Activated naive CD4-positive, alpha-beta T cell treated with anti-CD3 and anti-CD28 coated beads, Interleukin-2, amount 50 U/mL, for 72 hours (primary cell): ENCODE measurements at places on chromosomes 6 and 20. TPM values are rescaled to one million over a fixed set of nuclear protein-coding genes. Genes with fewer than 3 reads are reported as not detected.

Gene MEI4
- total RNA-seq: not detected

Gene PPP1R3G
- total RNA-seq: 0.07 TPM

Gene BPIFB4
- total RNA-seq: not detected

Gene PTGIS
- total RNA-seq: 0.60 TPM

Gene MAPK13
- total RNA-seq: 33.6 TPM

Gene PRR18
- total RNA-seq: 0.14 TPM

Gene GPR63
- total RNA-seq: 0.41 TPM

Gene OLIG3
- total RNA-seq: 0.35 TPM

Gene GLP1R
- total RNA-seq: 0.33 TPM

Gene SLC2A10
- not detected for total RNA-seq

Gene STMND1
- not detected for total RNA-seq

Gene CCM2L
- total RNA-seq: not detected

Gene VSTM2L
- total RNA-seq: 0.33 TPM

Gene TPD52L2
- 62.1 TPM for total RNA-seq

Gene CDSN
- not detected for total RNA-seq

Gene MED20
- total RNA-seq: 24.2 TPM

Gene PEX3
- 8.3 TPM for total RNA-seq

Gene FGD2
- 1.3 TPM for total RNA-seq

Gene PHACTR2
- total RNA-seq: 23.9 TPM

Gene CLVS2
- total RNA-seq: not detected

Gene KDM1B
- total RNA-seq: 10.0 TPM

Gene TMEM74B
- not detected for total RNA-seq

Gene RAB44
- 0.07 TPM for total RNA-seq

Gene CTAGE9
- total RNA-seq: not detected

Gene EDN1
- 0.27 TPM for total RNA-seq

Gene TPBG
- 0.10 TPM for total RNA-seq

Gene ETV7
- total RNA-seq: 2.0 TPM

Gene AIF1
- total RNA-seq: 43.9 TPM
